ENCODE measurements at places on chromosomes 16 and 17. TPM values are rescaled to one million over a fixed set of nuclear protein-coding genes. Genes with fewer than 3 reads are reported as not detected.

PERCC1 gene
- 0.70 TPM for total RNA-seq

CEP112 gene
- total RNA-seq, result 1.8 TPM

CD300E gene
- total RNA-seq, result not detected

KRT33B gene
- total RNA-seq, result not detected

RHBDL1 gene
- 0.48 TPM for total RNA-seq

C16orf54 gene
- total RNA-seq, result 22.9 TPM

HAS3 gene
- 0.48 TPM for total RNA-seq

NPIPB8 gene
- 1.1 TPM for total RNA-seq

SULT1A2 gene
- 0.36 TPM for total RNA-seq

AOC3 gene
- 1.0 TPM for total RNA-seq

CHRNE gene
- 0.38 TPM for total RNA-seq

HCRT gene
- total RNA-seq, result not detected

CDK5RAP3 gene
- 175 TPM for total RNA-seq

USP43 gene
- 0.32 TPM for total RNA-seq

ATP2A3 gene
- total RNA-seq, result 116 TPM

TLCD2 gene
- 0.21 TPM for total RNA-seq

SPEM1 gene
- total RNA-seq, result not detected

HID1 gene
- total RNA-seq, result 0.89 TPM

DRC7 gene
- not detected for total RNA-seq

C17orf107 gene
- 2.8 TPM for total RNA-seq

ALDH3A1 gene
- not detected for total RNA-seq

KRTAP9-8 gene
- not detected for total RNA-seq

TPSG1 gene
- total RNA-seq, result not detected

KRTAP2-3 gene
- not detected for total RNA-seq

C16orf87 gene
- 23.0 TPM for total RNA-seq

NEURL4 gene
- total RNA-seq, result 59.4 TPM

KLHDC4 gene
- total RNA-seq, result 83.3 TPM

CCL4 gene
- 2,431 TPM for total RNA-seq

SERPINF2 gene
- 0.19 TPM for total RNA-seq

TBC1D3C gene
- total RNA-seq, result 2.3 TPM

CACNG5 gene
- total RNA-seq, result not detected

PDILT gene
- not detected for total RNA-seq

TBC1D16 gene
- total RNA-seq, result 6.8 TPM

PNPO gene
- total RNA-seq, result 58.0 TPM

TK2 gene
- total RNA-seq, result 4.4 TPM
